ENCODE measurements at places on chromosomes 11 and 22. TPM values are rescaled to one million over a fixed set of nuclear protein-coding genes. Genes with fewer than 3 reads are reported as not detected.

- no peak overlapping the region for H3K4me3 ChIP-seq
- H3K27me3 ChIP-seq = no peaks in the 10 kb centered on the region
- H3K36me3 ChIP-seq = no peaks in the 10 kb centered on the region
- no peak for DNase-seq
Measured at GRCh38 chr11:64729851-64730382, 6.9 kb upstream of the NRXN2 start.

DNA sequence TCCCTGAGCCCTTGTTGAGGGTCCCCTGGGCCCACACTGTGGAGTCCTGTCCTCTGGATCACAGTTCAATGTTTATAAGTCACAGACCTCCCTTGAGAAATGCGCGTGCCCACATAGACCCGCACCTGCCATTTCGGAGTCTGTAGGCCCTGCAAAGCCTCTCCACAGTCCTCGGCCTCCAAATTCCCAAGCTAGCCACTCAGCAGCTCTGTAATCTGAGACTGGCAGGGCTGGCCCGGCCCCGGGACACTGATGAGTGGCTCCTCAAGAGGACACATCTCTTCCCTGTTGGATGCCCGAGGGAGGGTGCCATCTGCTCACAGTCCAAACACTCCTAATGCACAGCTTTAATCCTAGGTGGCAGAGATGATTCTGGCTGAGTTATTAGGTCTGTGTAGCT lies 39.1 kb downstream of the B3GAT1 start:
- H3K36me3 ChIP-seq = no peaks in the 10 kb centered on the region
- H3K4me1 ChIP-seq = no peaks in the 10 kb centered on the region
- no peak for DNase-seq
- no peaks in the 10 kb centered on the region for H3K27me3 ChIP-seq
- no peak overlapping the region for H3K4me3 ChIP-seq
- no peak overlapping the region for H3K27ac ChIP-seq

- no peaks in the 10 kb centered on the region for H3K36me3 ChIP-seq
Measured at GRCh38 chr11:80320765-80321164, 879.9 kb upstream of the TENM4 start.

DNA sequence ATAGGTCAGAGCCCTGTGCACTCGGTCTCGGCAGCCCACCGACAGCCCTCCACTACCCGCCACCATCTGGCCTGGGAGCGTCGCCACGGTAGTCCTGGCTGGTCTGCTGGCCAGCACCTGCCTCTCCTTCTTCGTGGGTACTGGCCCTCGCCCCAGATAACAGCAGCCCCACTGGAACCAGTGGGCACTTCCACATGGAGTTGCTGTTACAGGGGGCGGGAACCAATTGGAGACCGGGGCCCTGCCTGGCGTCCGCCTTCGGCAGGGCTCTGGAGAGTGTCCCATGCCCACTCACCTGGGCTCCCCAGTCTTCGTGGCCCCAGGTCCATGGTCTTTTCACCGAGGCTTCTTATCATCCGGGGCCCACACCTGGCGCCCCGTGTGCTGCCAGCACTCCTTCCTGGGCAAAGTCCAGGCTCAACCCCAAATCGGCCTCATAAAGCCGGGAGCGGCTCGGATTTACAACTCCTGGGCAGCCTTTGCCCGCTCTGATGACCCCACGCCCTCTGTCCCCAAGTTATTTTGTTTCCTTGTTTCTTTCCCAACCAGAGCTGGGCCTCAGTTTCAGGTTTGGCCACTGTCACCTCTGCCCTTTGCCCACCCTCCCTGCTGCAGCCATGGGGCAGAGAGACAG lies 12.9 kb upstream of the EHD1 start:
- H3K36me3 ChIP-seq = peaks cover 3% of the 10 kb centered on the region
- H3K27me3 ChIP-seq = no peaks in the 10 kb centered on the region
- H3K4me1 ChIP-seq = peaks cover 12% of the 10 kb centered on the region
- no peak overlapping the region for H3K4me3 ChIP-seq

DNA sequence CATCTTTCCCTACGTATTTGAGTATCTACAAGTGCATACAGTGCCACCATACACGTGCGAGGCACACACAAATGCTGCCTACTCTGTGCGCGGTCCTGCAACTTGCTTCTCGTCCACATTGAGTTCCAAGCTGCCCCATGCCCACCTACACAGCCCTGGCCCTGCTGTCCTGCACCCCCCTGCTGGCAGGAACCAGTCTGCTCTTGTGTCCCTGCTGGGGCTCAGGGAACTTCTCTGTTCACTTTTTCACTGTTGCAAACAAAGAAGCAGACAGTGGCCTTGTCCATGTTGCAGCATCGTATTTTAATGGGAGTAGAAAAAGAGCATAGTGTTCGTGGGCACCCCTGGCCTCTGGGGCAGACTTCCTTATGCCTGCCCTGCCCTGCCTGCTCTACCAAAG lies 14.0 kb downstream of the CPT1A start:
- peaks cover 35% of the 10 kb centered on the region for H3K4me1 ChIP-seq
- H3K36me3 ChIP-seq = peaks cover 1% of the 10 kb centered on the region
- H3K27ac ChIP-seq = peak overlapping the region; percentile 54
- no peak for DNase-seq
- H3K4me3 ChIP-seq = no peak overlapping the region
- no peaks in the 10 kb centered on the region for H3K27me3 ChIP-seq

DNA sequence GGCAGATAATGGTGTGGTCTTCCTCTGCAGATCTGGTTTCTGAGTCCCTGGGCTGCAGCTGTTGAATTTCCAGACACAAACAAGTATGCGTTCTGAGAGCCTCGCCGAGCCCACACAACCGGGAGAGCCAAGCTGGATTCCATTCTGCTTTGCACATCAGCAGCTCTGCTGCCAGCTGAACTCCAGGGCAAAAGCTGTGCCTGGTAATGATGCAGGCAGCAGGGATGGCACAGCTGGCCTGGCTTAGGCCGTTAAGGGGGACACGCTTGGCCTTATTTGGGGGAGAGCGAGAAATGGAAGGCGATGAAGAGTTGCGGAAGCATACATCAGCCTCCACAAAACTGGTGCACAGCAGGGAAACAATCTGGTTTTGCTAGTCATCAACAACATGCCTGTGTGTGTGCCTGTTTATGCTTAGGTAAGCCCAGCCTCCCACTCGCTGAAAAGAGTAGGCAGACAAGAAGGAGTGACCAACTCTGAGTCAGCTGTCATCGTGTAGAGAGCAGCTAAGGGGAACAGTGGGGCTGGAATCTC lies 25.1 kb downstream of the ADAMTS8 start:
- H3K27ac ChIP-seq = no peak overlapping the region
- H3K27me3 ChIP-seq = peaks cover 18% of the 10 kb centered on the region
- DNase-seq = no peak
- H3K4me3 ChIP-seq = no peak overlapping the region
- H3K4me1 ChIP-seq = peaks cover 8% of the 10 kb centered on the region
- no peaks in the 10 kb centered on the region for H3K36me3 ChIP-seq

DNA sequence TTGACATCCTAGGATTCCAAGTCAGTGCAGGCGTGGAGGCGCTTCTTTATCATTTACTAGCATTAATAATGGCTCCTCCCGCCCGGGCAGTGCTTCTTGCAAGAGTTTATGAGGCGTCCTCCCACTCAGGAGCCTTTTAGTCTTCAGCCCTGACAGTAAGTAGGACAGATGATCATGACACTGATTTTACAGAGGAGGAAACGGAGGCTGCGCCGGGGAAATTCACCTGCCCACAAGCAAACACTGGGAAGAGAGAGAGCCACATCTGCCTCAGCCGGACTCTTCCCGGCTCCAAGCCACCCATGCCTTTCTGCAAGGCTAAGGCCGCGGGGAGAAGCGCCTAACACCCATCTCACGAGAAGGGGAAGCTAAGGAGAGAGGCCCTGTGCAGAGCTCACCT lies 35.9 kb downstream of the KIAA0930 start:
- DNase-seq = no peak
- peaks cover 5% of the 10 kb centered on the region for H3K36me3 ChIP-seq
- no peak overlapping the region for H3K27ac ChIP-seq
- no peak overlapping the region for H3K4me3 ChIP-seq
- no peaks in the 10 kb centered on the region for H3K4me1 ChIP-seq
- H3K27me3 ChIP-seq = no peaks in the 10 kb centered on the region

DNA sequence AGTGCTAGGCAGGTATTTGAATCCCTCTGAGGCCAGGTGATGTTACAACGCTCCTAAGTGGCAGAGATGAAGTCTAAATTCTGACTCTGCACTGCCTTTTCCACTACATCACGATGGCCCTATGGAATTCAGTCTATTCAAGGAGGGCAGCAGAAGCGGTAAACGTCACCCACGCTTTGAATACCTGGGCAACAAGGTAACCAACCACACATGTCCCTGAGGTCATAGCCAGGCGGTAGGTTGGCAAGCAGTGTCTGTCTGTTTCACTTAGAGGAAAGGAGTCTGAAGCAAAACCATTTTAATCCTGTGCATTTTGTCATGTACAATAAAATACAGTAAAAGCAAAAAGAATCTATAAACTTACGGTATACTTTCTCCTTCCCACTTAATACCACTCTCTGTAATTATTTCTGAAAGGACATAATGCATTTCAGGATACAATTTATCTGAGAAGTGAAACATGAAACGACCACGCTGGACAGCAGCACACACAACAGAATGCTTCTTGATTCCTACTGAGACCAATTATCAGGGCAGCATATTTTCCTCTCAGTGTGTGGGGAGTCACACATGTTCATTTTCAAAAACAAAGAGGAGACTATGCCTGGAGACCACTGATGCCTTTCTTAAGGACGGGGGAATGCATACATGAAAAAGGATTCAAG lies 51.3 kb downstream of the PRDM10 start:
- H3K27me3 ChIP-seq = no peaks in the 10 kb centered on the region
- H3K4me1 ChIP-seq = peaks cover 9% of the 10 kb centered on the region
- H3K36me3 ChIP-seq = peaks cover 7% of the 10 kb centered on the region
- no peak overlapping the region for H3K27ac ChIP-seq
- DNase-seq = no peak

DNA sequence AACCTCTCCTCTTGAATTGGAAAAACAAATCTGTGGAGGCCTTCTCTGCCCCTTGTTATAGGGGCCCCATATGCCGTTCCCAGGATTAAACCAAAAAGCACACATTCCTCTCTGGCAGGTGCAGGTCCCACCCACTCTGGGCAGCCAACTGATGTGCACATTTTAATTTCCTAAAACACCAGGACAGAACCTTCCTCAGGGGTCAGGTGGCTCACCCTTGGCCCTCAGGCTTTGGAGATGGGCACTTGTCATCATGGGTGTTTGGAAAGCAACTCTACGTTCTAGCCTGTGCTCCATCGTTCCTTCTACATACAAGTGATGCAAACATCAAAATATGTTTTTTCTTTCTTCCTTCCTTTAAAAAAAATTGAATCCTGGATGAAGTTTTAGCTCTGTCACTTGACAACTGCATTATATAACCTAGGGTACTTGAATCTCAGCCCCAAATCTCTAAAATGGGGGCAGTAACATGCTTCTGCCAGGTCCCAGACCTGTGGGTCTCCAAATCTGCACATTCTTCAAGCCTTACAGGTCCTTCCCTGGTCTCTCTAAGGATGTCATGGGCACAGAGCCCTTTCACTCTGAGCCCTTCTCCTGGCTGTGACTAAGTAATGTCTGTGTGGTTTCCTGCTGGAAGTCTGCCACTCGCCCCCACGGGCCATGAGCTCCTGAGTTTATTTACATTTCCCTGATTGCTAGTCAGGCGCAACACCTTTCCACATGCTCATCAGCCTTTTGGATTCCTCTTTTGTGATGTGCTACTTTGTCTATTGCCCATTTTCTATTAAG lies 43.8 kb downstream of the KCNQ1OT1 start:
- DNase-seq = no peak
- no peak overlapping the region for H3K27ac ChIP-seq
- peaks cover 23% of the 10 kb centered on the region for H3K36me3 ChIP-seq
- H3K4me1 ChIP-seq = peaks cover 11% of the 10 kb centered on the region
- H3K4me3 ChIP-seq = no peak overlapping the region

DNA sequence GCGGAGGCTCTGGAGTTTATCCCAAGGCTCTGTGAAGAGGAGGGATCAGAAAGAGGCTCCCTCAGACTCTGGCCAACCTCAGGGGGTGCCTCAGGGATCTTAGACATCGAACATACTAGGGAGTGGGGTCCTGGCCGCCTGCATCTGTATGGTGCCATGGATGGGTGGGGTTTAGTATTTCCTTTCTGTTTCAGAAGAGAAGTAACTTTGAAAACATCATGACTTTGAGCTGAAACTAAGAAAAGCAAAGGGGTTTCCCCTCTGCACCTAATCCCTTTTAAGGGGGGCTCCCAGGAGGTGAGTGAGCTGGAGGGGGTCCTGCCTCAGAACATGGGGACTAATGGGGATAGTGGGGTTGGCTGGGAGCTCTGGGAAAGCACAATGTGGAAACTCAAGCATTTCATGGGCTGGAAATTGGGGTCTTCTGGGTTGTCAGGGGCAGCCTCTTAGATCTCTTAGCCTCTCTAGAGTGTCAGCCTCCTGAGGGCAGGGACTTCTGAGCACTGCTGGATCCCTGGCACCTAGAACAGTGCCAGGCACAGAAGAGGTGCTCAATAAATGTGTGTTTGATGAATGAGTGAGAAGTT lies 11.8 kb upstream of the SSTR3 start:
- no peaks in the 10 kb centered on the region for H3K27me3 ChIP-seq
- H3K36me3 ChIP-seq = peaks cover 80% of the 10 kb centered on the region
- peak; percentile 45 for DNase-seq
- H3K4me1 ChIP-seq = peaks cover 87% of the 10 kb centered on the region

Gene BTG4
- 0.62 TPM for total RNA-seq

Gene ACR
- not detected for total RNA-seq

Gene DKK3
- total RNA-seq = not detected

Gene MMP8
- total RNA-seq = 0.14 TPM

Gene ALDH3B1
- total RNA-seq = not detected

Gene ROBO3
- total RNA-seq = 17.9 TPM

Gene TPST2
- total RNA-seq = 32.1 TPM

Gene C11orf87
- total RNA-seq = not detected

Data from activated naive CD8-positive, alpha-beta T cell treated with anti-CD3 and anti-CD28 coated beads for 36 hours (primary cell).